ENCODE measurements at places on chromosomes 7 and 10.

DNA sequence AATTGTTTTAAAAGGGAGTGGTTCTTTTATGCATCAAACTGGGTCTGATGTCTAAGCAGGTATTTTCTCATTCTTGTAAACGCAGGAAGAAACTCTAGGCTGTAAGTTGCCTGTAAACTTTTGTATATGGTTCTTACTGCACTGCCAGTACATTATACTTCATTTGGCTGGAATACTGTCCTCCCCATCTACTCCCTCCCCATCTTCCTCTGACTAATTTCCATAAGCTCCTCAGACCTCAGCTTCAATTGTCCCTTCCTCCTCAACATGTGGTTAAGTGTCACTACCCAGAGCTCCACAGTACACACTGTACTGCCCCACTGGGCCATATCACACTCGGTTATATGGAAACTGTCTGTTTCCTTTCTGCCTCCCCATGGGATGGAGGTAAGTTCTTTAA lies 161.4 kb upstream of the MDFIC start:
- DNase-seq: no peak

- DNase-seq: no peak
Measured at GRCh38 chr10:13681095-13681494, 94.3 kb downstream of the PRPF18 start.

GRCh38 chr10:9957351-9957750 lies 1060.3 kb upstream of the CELF2 start:
- peak; percentile 81 for DNase-seq

DNA sequence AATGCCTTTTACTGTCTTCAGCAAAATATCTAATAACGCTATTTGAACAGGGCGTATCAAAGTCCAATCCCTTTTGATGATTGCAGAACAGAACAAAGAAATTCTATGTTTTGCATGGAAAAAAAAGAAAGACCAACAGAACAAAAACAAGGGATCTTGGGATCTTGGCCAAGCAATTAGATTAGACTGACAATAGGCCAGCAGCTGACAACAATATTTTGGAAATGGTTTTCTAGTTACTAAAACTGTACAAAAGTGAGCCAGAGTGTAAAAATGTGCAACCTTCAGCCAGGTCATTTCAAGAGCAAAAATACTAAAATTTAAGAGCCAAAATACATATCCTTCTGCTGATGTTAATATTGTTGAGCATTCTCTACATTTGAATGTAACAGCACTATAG lies 716.5 kb upstream of the KCND2 start:
- no peak for DNase-seq

- DNase-seq: no peak
Measured at GRCh38 chr7:102892631-102893278, 20.0 kb upstream of the LRRC17 start.

- DNase-seq: peak; percentile 48
Measured at GRCh38 chr10:93876381-93876780, 17.4 kb upstream of the SLC35G1 start.

DNA sequence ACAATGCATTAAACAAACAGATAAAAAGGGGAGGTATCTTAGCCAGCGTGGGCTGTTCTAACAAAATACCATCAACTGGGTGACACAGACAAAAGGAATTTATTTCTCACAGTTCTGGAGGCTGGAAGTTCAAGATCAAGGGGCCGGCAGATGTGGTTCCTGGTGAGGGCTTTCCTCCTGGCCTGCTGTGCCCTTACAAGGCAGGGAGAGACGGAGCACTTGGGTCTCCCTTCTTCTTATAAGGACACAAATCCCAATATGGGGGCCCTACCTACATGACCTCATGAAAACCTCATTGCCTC lies 281.6 kb upstream of the KLF14 start:
- DNase-seq: peak; percentile 82

- DNase-seq: peak; percentile 5
Measured at GRCh38 chr10:125373546-125373945, 213.2 kb upstream of the CTBP2 start.

GRCh38 chr7:85205754-85206153 lies 18.9 kb upstream of the SEMA3D start:
- no peak for DNase-seq

DNA sequence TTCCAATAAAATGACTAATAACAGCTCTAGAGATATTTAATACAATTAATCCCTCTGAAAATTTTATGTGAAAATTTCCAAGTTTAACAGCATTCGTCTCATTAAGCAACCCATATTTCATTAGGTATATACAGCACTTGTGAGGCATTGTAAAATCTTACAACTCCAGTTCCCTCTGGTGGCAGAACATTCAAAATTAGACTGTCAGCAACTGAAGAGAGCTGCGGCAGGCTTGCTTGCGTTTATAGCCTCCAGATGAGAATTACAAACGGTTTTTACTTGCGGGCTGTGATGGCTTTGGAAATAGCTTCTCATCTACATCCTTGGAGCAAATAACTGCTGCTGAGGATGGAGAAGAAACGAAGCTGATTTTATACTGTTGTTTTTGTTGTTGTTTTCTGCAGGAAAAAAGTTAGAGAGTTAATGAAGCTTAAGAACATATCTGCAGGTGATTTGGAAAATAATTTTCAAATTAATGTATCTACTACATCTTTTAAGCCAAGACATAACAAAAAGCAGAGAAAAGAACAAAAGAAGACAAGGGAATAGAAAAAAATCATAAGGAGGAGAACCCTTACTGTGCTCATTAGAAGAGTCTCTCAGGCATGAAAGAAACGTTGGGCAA lies 171.3 kb downstream of the MAGI2 start:
- DNase-seq: peak; percentile 76

DNA sequence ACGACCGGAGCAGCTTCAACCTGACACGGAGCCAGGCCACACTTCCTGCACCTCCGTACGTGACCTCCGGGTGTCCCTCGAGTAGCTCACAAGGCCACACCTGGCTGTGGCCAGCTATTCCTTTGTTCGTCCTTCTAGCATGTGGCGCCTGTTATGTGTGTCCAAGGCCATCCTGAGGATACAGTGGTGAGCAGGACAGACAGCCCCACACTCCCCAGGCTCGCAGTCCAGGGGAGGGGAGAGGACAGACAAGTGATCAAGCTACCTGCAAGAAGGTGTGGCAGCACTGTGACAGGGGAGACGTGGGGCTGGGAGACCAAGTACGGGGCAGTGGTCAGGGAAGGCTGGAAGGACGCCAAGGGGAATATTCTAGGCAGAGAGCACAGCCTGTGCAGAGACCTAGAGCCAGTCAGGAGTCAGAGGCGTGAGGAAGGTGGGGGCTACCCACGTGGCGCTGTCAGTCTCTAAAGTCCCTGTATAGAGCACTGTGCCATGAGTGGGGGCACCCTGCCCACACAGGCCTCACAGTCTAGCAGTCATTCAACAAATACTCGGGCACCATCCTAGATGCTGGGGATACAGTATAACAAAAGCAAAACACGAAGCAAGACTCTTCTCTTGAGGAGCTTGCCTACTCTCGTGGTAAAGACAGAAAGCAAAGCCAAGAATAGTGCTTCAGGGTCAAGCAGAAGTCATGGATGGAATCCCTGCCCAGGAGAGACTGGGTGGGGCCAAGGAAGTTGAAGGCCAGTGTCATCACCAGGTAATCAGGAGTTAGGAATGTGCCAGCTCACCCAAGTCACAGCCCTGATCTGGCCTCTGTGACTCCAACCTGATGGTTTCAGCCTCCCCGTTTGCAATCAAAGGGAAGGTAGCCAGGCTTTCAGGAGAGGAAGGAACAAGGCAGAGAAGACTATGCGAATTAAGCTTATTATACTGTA lies 58.6 kb downstream of the PROSER2 start:
- peak; percentile 31 for DNase-seq

DNA sequence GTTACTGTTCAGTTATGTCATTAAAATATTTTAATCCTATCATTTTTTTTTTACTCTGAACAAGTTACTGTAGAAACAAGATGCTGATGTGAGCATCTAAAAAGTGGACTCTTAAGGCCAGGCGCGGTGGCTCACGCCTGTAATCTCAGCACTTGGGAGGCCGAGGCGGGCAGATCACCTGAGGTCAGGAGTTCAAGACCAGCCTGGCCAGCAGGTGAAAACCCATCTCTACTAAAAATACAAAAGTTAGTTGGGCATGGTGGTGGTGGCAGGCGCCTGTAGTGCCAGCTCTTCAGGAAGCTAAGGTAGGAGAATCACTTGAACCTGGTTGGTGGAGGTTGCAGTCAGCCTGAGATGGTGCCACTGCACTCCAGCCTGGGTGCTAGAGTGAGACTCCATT lies 2.9 kb downstream of the WAC start:
- no peak for DNase-seq

DNA sequence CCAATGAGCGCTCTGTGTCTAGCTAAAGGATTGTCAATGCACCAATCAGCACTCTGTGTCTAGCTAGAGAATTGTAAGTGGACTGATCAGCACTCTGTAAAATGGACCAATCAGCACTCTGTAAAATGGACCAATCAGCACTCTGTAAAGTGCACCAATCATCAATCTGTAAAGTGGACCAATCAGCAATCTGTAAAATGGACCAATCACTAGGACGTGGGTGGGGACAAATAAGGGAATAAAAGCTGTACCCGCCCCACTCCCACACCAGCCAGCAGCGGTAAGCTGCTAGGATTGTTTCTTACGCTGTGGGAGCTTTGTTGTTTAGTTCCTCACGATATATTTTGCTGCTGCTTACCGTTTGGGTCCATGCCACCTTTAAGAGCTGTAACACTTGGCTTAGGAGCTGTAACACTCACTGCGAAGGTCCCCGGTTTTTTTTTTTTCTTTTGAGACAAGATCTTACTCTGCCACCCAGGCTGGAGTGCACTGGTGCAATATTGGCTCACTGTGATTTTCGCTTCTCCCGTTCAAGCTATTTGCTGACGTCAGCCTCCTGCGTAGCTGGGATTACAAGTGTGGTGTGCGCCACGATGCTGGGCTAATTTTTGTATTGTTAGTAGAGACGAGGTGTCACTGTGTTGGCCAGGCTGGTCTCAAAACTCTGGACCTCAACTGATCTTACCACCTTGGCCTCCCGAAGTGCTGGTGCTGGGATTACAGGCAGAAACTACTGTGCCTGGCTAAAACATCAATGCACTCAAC lies 184.8 kb downstream of the PTPN20 start:
- DNase-seq: no peak

DNA sequence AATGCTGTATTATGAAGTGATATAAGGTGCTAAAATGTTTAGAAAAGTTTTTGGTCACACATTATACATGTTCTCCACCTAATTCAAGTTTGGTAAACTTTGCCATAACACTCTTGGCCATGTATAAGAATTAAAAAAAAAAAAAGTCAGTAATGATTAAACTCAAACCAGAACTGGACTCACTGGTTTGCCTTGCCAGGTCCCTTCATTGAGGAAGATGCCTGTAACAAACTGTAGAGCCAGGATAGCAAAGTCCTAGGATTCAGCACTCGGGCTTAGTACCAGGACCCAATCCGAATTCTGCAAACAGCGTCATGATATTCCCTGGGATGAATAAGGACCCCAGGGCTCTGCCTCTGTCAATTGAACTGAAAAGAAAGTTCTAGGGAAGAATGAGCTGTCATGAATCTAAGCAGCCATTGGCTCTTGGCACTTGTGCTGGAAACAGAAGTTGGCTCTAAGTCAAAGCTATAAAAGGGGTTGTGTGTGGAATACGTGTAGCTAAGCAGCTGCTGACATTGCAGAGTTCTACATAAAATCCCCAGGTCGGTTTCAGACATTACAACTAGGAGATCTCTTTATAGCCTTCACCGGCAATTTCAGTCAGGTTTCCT lies 216.9 kb downstream of the C7orf25 start:
- DNase-seq: no peak

- peak; percentile 7 for DNase-seq
Measured at GRCh38 chr10:119149729-119150128, 15.8 kb downstream of the SFXN4 start.
